Hair follicular keratinocyte (primary cell): ENCODE measurements at places on chromosomes 5 and 9. TPM values are rescaled to one million over a fixed set of nuclear protein-coding genes. Genes with fewer than 3 reads are reported as not detected.

IFNK gene
- 2.2 and 4.3 TPM in 2 replicates for total RNA-seq

FYB1 gene
- total RNA-seq = 0.08 and 0.80 TPM in 2 replicates

PDLIM4 gene
- total RNA-seq = 44.2 and 74.6 TPM in 2 replicates

CHSY3 gene
- 0.15 and 0.62 TPM in 2 replicates for total RNA-seq

SAPCD2 gene
- 4.0 and 10.3 TPM in 2 replicates for total RNA-seq

CDX1 gene
- total RNA-seq = not detected in 2 replicates

GPR150 gene
- total RNA-seq = 0.47 TPM in 1 of 2 replicates, not detected in the other

SIL1 gene
- total RNA-seq = 60.9 and 71.8 TPM in 2 replicates

CTNNA1 gene
- 180 and 215 TPM in 2 replicates for total RNA-seq

TXNDC8 gene
- total RNA-seq = not detected in 2 replicates
